ENCODE measurements at places on chromosomes 1 and 21.

DNA sequence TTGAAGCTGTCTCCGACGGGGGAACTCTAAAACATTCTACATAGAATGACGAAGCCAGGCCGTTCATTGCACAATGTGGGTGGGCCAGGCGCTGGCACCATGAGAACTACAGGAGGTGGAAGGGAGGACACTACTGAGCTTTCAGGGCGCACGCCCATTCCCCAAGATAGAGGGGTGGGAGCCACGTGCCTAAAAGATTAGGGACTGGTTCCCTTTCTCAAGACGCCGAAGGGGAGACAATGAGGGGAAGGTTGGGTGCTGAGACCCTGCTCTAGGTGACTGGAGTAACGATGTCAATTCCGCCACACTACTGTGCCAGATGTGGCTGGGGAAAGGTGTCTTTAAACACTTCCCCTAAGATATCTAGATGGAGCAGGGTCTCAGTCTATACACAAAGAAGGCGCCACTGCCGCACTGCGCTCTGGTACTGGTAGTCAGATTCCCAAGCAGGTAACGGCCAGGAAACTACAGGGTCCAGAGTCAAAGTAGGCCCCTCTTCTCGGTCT is 782 bp downstream of the CSDE1 start:
- peak; percentile 78 for DNase-seq

DNA sequence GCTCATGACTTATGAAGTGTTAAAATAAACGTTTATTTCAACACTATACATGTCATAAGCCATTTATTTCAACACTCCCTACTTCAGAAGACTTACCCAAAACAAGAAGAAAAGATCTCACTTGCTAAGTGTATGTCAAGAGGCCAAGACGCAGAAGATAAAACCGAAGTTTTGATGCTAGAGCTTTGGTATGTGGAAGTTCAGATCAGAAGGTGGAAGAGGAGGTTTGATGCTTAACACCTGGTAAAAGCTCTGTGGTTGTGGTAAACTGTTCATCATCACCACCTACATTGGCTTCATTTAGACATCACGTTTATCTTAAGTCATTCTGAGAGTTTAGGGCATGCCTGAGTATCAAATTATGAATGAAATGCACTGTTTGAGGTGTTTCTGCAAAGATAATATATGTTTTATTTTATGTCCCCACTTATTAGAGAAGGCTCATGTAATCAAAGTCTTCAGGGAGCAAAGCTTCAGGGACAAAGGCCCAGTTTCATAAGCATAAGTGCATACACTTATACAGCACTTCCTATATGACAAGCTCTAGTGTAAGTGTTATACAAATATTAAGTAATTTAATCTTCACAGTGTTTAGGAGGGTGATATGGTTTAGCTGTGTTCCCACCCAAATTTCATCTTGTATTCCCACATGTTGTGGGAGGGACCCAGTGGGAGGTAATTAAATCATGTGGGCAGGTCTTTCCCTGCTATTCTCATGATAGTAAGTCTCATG is 533.3 kb downstream of the PTBP2 start:
- DNase-seq: no peak

DNA sequence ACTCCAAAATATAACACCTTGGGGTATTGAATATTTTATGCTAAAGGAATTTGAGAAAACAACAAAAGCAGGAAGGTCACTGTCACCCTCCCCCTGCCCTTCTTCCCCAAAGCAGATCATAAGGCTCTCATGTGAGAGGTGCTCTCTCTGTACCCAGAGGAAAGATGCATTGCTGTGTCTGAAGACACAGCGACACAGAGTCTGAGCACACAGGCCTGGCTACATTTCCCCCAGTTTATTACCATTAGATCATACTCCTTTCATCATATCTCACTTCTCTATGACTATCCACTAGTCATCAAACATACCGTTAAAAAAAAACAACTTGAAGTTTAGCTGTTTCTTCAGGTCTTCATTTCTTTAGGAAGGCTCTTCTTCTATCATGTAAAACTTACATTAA is 127.1 kb downstream of the PPIAL4G start:
- DNase-seq: no peak

GRCh38 chr1:25924454-25924853 is 18.2 kb upstream of the STMN1 start:
- no peak for DNase-seq

- no peak for DNase-seq
These were observed 35.0 kb downstream of the OVGP1 start for GRCh38 chr1:111392460-111392945.

DNA sequence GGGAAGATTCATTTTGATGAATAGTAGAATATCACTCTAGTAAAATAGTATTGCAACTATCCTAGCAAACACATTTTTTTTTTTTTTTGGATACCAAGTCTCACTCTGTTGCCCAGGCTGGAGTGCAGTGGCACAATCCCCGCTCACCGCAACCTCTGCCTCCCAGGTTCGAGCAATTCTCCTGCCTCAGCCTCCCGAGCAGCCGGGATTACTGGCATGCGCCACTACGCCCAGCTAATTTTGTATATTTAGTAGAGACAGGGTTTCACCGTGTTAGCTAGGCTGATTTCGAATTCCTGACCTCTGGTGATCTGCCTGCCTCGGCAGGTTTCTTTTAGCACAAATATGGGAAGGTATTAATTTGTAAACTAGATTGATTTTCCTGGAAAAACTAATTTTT is 33.8 kb downstream of the KCTD3 start:
- no peak for DNase-seq

GRCh38 chr1:201706109-201706508 is 122.8 kb upstream of the IPO9 start:
- DNase-seq: no peak

DNA sequence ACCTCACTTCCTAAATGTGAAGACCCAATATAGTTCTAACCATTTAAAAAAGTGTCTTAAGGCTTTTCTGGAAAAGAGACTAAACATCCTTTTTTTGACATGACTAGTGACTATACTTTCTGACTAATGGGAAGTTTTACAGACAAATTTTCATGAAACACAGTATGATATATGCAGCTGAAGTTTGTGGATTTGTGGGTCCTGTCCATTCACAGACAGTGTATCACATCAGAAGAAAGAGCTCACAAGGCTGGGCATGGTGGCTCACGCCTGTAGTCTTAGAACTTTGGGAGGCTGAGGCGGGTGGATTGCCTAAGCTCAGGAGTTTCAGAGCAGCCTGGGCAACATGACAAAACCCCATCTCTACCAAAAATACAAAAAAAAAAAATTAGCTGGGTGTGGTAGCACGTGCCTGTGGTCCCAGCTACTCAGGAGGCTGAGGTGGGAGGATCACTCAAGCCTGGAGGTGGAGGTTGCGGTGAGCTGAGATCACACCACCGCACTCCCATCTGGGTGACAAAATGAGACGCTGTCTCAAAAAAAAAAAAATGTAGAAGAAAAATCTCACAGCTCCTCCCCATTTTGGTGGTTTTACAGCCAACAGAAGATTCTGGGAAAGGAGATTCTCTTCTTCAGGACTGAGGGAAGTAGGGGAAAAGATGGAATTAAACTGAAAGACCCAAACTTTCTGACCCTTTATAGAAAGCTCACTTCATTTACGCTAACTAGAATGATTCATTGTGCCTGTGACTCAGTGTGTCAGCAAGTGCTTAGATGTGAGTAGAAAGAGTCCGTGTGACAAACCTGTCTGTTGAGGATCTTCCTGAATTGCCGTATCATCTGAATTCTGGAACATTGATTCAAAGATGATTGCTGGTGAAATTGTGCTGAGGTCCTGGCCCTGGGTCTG is 15.2 kb upstream of the YRDC start:
- DNase-seq: peak; percentile 58

- no peak for DNase-seq
These were observed 2.4 kb downstream of the B4GALT3 start for GRCh38 chr1:161174911-161175310.

GRCh38 chr21:34530261-34530660 is 18.3 kb upstream of the KCNE1 start:
- peak; percentile 74 for DNase-seq
